ENCODE measurements at places on chromosomes 12 and 14. TPM values are rescaled to one million over a fixed set of nuclear protein-coding genes. Genes with fewer than 3 reads are reported as not detected.

Gene MUCL1
- total RNA-seq, result not detected

Gene SLC4A8
- total RNA-seq, result 14.0 TPM

Gene ST8SIA1
- total RNA-seq, result 1.7 TPM

Gene CMA1
- total RNA-seq, result not detected

Gene ATP6V1D
- total RNA-seq, result 52.8 TPM

Gene ACRBP
- 3.9 TPM for total RNA-seq

Gene ASPG
- total RNA-seq, result 0.29 TPM

Gene INTS13
- 30.3 TPM for total RNA-seq

Gene SLC24A4
- total RNA-seq, result 0.57 TPM

Measured in type B pancreatic cell (in vitro differentiated cells).